ENCODE measurements at places on chromosomes 6 and 20. TPM values are rescaled to one million over a fixed set of nuclear protein-coding genes. Genes with fewer than 3 reads are reported as not detected.

Gene ASIP
- total RNA-seq: not detected

Gene LGSN
- total RNA-seq: 0.63 TPM

Gene CST7
- total RNA-seq: not detected

Gene OPN5
- total RNA-seq: not detected

Gene KIAA1755
- total RNA-seq: 2.8 TPM

Gene NHLRC1
- total RNA-seq: 3.1 TPM

Gene DDO
- total RNA-seq: not detected

Gene CAP2
- total RNA-seq: 43.2 TPM

Gene SLC52A3
- total RNA-seq: not detected

Gene CST4
- total RNA-seq: not detected

Gene RHAG
- total RNA-seq: 0.31 TPM

Gene SLC17A3
- not detected for total RNA-seq

Gene COL20A1
- total RNA-seq: 5.0 TPM

Gene NINL
- 46.6 TPM for total RNA-seq

Gene SIRPD
- not detected for total RNA-seq

Gene LRRC73
- 4.1 TPM for total RNA-seq

Gene ZNF165
- 0.94 TPM for total RNA-seq

Gene PRICKLE4
- total RNA-seq: 1.6 TPM

Gene AVP
- not detected for total RNA-seq

Gene BHLHE23
- total RNA-seq: 0.94 TPM

Gene SAMD3
- 15.3 TPM for total RNA-seq

Gene GPR63
- 22.8 TPM for total RNA-seq

Gene GRM1
- 25.0 TPM for total RNA-seq

Gene PNLDC1
- total RNA-seq: not detected

Gene CRYBG1
- total RNA-seq: 0.31 TPM

Gene FYN
- 318 TPM for total RNA-seq

Gene SYCP2L
- 11.9 TPM for total RNA-seq

Gene F13A1
- total RNA-seq: 2.5 TPM

Gene ZFP57
- total RNA-seq: not detected

Measured in parietal lobe (tissue), 2 donors.